Lung (tissue), 17 donors: ENCODE measurements at places on chromosomes 7 and 10.
A peak's percentile ranks its signal among the peaks of the same experiment; 100 is the strongest.

- peak; percentile 76 for DNase-seq
Observed at GRCh38 chr10:10677479-10677878, 340.2 kb upstream of the CELF2 start.

DNA sequence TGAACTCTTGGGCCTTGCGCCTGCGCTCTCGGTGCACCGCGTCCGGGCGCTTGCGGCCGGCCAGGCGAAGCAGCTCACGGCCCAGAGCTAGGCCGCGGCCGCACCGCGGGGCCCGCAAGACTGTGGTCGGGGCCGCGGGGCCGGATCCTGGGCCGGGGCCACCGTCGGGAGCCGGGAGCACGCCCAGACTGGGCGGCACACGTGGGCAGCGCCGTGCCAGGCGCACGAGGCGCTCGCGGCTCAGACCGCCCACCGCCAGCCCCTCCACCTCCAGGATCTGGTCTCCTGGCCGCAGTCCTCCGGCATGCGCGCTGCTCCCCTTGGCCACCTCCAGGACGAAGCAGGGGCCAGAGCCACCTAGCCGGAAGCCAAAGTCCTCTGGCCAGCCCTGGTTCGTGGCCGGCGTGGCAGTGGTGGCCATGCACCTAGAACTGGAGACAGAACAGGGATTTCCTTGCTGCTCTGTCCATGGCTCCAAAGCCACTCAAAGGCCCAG is at the start of gene GRID2IP:
Gene GRID2IP (minus strand): TSS at position 446 of the 496 bp plus-strand sequence. CDS start 25 bp downstream, at position 421.
- DNase-seq: no peak

DNA sequence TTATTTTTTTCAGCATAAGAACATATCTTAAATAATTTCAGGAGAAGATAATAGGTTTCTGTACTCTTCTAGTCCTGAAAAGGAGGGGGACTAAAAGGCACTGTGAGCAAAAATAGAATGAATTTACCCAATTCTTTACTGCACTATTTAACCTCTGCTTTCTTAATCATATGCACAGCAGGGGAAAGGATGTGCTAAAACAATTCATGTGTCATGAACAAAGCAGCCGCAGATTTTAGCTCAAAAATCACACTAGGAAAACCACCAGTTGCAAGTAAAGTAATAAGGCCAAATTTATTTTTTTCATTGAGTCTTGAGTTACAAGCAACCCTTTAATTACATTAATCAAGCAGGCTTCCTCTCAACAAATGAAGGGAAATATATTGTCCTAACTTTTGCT is 80.1 kb downstream of the CABCOCO1 start:
- DNase-seq: no peak

- no peak for DNase-seq
Observed at GRCh38 chr10:48659790-48660189, 24.9 kb upstream of the WDFY4 start.

GRCh38 chr7:13651167-13651566 is 338.3 kb downstream of the ETV1 start:
- no peak for DNase-seq

- peak; percentile 53 for DNase-seq
Observed at GRCh38 chr10:62082729-62083411, 181.4 kb downstream of the ARID5B start.

DNA sequence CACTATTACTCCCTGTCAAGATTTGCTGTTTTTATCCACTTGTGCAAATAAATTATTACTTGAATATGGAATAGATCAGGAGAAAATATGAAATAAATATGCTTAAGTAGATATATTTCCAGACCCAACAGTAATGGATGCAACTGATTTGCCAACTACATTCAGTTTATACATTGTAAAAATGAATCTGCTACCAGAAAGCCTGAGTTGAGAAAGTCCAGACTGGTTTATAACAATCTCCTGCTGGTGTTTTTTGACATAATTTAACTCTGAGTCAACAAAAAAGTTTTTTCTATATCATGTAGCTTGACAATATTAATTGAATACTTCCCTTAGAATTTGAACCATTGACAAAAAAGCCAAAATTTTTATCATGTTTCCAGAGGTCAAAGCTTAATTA is 265.8 kb upstream of the SEMA3D start:
- DNase-seq: peak; percentile 8

GRCh38 chr10:30489346-30489745 is 55.4 kb downstream of the MAP3K8 start:
- DNase-seq: no peak

DNA sequence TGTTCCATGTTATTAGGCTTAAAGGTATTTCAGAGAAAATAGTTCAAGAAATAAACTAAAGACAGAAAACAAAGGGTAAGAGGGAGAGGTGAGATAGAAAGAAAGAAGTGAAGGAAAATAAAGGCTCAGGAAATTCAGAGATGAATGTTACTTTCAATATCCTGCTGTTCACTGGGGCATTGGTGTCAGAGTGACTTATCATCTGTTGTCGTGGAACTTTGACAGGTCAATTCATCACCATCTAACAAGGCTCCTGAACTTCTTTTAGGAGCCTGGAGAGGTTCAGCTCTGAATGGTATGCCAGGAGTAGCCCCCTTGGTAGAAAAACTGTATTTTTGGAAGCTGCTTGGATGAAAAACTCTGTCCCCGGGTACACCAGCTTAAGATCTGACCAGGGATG is 100.1 kb downstream of the KLF6 start:
- DNase-seq: no peak

- no peak for DNase-seq
Observed at GRCh38 chr7:75572814-75573213, 80.7 kb downstream of the SPDYE5 start.

- DNase-seq: no peak
Observed at GRCh38 chr7:101916876-101917275, 99.5 kb downstream of the CUX1 start.

GRCh38 chr10:115558252-115558651 is 465.1 kb downstream of the ATRNL1 start:
- no peak for DNase-seq
